ENCODE measurements at places on chromosomes 16 and 17. TPM values are rescaled to one million over a fixed set of nuclear protein-coding genes. Genes with fewer than 3 reads are reported as not detected.
A peak's percentile ranks its signal among the peaks of the same experiment; 100 is the strongest.

DNA sequence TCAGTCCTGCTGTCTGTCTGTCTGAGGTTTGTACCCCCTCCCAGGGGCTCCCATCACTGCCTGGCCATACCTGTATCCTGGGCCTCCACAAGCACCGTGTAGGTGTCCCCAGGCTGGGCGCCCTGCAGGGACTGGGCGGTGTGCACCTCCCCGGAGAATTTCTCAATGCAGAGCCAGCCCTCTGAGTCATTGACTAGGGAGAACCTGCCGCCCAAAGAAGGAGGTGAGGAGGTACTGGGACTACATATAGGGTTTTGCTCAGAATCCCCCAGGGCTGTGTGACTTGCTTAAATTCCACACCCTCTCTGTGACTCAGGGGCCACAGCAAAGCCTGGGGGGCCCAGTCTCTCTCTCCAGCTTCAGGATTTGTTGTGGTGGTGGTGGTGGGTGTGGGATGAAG is 7.6 kb downstream of the CDH16 start:
- no peak for DNase-seq

The ITGA3 gene
- 61.8 TPM for polyA plus RNA-seq

The TVP23C gene
- 13.4 TPM for polyA plus RNA-seq

- peak; percentile 12 for DNase-seq
These were observed 86.4 kb downstream of the HAPSTR1 start for GRCh38 chr16:9177861-9178260.

Measured in large intestine (tissue), 12 donors.